ENCODE measurements at places on chromosomes 4 and X.

DNA sequence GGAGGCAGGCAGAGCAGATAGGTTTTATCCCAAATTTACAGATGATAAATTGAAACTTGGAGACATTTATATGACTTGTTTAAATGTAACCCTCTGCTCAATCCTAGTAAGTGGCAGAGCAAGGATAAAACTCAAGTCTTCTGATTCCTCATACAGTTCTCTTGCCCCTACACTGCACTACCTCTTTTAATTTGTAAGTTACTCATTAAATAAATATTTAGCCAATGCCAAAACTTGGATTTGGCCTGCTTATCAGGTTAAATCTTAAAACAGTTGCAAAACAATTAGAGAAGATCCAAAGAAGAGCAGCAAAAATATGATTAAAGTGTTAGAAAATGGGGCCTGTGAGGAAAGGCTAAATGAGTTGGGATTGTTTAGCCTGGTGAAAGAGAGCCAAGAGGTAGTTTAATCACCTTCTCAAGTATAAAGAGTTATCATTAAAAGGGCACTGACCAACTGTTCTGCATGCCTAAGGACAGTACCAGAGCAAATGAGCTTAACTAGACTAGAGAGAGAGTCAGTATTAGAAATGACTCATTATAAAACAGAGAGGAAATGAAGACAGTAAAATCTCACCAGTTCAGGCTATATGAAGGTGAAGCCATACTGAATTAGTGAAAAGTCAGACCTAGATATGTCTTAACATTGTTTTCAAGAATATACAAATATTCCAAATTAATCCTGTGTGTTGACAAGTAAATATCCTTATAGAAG is 146.3 kb downstream of the GRIA3 start:
- no peak overlapping the region for H3K27ac ChIP-seq
- DNase-seq = no peak
- no peaks in the 10 kb centered on the region for H3K36me3 ChIP-seq
- H3K4me1 ChIP-seq = no peaks in the 10 kb centered on the region
- no peak overlapping the region for H3K4me3 ChIP-seq

DNA sequence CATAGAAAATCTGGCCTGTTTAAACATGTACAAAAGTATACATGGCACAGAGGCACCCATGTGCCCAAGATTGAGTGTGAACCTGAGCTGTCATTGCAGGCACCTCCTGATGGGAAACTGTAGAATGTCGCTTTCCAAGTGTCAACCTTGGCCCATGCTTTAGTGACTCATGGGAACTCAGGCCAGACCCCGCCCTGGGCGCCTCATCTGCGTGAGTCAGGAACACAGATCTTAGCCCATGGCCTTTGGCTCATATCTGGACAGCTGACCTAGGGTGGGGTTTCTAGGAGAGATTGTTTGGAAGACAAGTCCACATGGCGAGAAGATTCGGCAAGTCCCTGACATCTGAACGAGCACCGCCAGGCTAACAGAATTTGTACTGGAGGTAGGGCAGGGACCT is 50.0 kb downstream of the CYTL1 start:
- H3K4me3 ChIP-seq = no peak overlapping the region
- peaks cover 11% of the 10 kb centered on the region for H3K27me3 ChIP-seq
- DNase-seq = no peak
- H3K27ac ChIP-seq = no peak overlapping the region

DNA sequence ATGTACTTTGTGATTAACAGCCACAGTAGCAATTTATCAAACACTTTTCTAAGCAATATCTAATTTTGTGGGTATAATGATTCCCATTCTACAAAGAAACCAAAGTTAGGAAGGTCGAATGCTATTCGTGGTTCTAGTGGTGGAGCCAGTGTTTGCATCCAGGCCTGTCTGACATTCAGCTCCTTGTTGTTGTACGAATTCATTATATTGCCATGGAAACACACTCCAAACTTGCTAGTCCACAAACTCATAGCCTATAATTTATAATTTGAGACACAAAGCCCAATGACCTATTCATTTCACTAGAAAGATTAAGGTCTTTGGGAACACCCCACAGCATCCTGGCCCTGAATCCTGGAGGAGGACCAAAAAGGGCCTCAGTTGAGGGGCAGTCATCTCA is 52.0 kb upstream of the FRAS1 start:
- peaks cover 7% of the 10 kb centered on the region for H3K27me3 ChIP-seq
- H3K36me3 ChIP-seq = no peaks in the 10 kb centered on the region
- H3K4me3 ChIP-seq = no peak overlapping the region
- no peaks in the 10 kb centered on the region for H3K4me1 ChIP-seq
- no peak overlapping the region for H3K27ac ChIP-seq
- DNase-seq = no peak

GRCh38 chr4:77073981-77074380 is 1.8 kb downstream of the CCNI start:
- H3K4me3 ChIP-seq = no peak overlapping the region
- no peak overlapping the region for H3K27ac ChIP-seq
- H3K36me3 ChIP-seq = peaks cover 3% of the 10 kb centered on the region
- peaks cover 27% of the 10 kb centered on the region for H3K4me1 ChIP-seq
- H3K27me3 ChIP-seq = no peaks in the 10 kb centered on the region
- no peak for DNase-seq

- no peaks in the 10 kb centered on the region for H3K4me1 ChIP-seq
- no peaks in the 10 kb centered on the region for H3K27me3 ChIP-seq
- H3K4me3 ChIP-seq = no peak overlapping the region
- peaks cover 1% of the 10 kb centered on the region for H3K36me3 ChIP-seq
- DNase-seq = no peak
- no peak overlapping the region for H3K27ac ChIP-seq
These were observed 46.5 kb upstream of the RAB9B start for GRCh38 chrX:103878466-103879122.

GRCh38 chr4:156493858-156494257 is 477.7 kb downstream of the PDGFC start:
- no peak for DNase-seq
- H3K36me3 ChIP-seq = no peaks in the 10 kb centered on the region
- H3K4me3 ChIP-seq = no peak overlapping the region
- no peaks in the 10 kb centered on the region for H3K27me3 ChIP-seq
- no peak overlapping the region for H3K27ac ChIP-seq

DNA sequence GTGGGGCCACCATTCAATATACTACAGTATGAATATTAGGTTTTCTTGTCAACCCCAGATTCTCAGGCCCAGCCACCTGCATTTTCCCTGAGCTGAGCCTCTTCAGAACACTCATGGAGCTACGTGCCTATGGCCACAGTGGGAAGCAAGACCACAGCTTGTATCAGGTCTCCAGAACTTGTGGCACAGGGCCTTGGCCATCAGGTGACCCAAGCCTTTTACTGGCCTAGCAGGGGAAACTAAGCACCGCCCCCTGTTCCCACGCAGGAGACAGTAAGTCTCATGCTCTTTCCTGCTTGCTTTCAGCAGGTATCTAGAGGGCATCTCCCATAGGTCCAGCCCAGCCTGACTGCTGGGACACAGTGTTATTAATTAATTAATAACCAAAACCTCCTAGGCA is 138.4 kb upstream of the MAMLD1 start:
- no peak overlapping the region for H3K27ac ChIP-seq
- no peak for DNase-seq
- H3K36me3 ChIP-seq = no peaks in the 10 kb centered on the region
- peaks cover 10% of the 10 kb centered on the region for H3K27me3 ChIP-seq
- H3K4me3 ChIP-seq = no peak overlapping the region
- no peaks in the 10 kb centered on the region for H3K4me1 ChIP-seq

DNA sequence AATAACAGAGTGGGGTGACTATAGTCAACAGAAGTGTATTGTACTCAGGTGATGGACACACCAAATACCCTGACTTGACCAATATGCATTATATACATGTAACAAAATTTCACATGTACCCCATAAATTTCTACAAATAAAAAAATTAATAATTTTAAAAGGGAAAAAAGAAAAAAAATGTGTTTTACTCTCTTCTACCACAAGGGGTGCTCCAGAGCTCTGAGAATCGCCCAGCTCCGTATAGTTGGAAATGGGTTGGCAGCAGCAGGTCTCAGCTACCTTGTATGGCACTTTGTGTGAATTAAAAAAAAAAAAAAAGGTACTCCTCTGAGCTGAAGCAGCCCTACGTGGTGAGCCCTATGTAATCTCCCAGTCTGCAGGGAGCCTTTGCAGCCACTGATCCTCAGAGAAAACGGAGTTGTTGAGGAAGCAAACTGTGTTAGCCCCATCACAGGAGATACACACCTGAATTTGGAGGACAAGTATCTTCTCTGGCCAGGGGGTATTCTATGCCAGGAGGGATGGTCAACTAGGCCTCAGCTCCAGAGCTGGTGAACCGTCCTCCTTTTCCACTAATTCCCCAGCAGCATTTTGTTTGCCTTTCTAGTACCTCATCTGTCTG is 17.2 kb upstream of the POLA1 start:
- DNase-seq = no peak
- H3K27ac ChIP-seq = no peak overlapping the region
- no peaks in the 10 kb centered on the region for H3K36me3 ChIP-seq
- H3K4me3 ChIP-seq = no peak overlapping the region
- H3K4me1 ChIP-seq = no peaks in the 10 kb centered on the region

DNA sequence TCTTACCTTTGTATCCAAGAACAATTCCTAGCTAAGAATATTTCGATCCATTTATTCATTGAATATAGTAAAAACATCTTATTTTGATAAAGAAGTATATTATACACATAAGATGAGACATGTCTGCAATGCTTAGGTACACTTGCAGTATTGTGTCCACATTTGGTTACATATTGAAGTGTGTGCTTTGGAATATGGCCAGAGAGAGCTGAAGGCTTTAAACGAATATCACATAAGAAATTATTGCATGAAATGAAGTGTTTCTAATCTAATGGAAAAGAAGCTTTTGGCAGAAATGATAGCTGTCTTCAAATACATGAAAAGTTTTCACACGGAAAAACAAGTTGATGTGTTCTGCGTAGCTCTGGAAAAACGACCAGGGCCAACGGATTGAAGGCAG is 516.1 kb upstream of the ZFP42 start:
- H3K27ac ChIP-seq = no peak overlapping the region
- H3K27me3 ChIP-seq = no peaks in the 10 kb centered on the region
- no peak overlapping the region for H3K4me3 ChIP-seq
- DNase-seq = no peak

GRCh38 chrX:109878236-109878635 is 124.7 kb upstream of the TMEM164 start:
- H3K27me3 ChIP-seq = no peaks in the 10 kb centered on the region
- H3K36me3 ChIP-seq = no peaks in the 10 kb centered on the region
- no peak for DNase-seq
- no peak overlapping the region for H3K27ac ChIP-seq
- no peak overlapping the region for H3K4me3 ChIP-seq

DNA sequence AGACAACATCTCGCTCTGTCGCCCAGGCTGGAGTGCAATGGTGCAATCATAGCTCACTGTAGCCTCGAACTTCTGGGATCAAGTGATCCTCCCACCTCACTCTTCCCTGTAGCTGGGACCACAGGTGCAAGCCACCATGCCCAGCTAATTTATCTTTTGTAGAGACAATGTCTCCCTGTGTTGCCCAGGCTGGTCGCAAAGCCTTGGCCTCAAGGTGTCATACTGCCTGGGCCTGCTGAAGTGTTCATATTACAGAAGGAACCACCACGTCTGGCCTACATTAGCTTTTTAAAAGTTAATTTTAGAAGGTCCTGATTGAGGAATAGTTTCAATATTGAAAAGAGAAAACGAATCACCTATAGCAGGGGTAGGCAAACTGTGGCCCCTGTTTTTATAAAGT is 22.5 kb downstream of the TRIML2 start:
- H3K4me1 ChIP-seq = no peaks in the 10 kb centered on the region
- no peak overlapping the region for H3K27ac ChIP-seq
- H3K27me3 ChIP-seq = no peaks in the 10 kb centered on the region
- no peak overlapping the region for H3K4me3 ChIP-seq

DNA sequence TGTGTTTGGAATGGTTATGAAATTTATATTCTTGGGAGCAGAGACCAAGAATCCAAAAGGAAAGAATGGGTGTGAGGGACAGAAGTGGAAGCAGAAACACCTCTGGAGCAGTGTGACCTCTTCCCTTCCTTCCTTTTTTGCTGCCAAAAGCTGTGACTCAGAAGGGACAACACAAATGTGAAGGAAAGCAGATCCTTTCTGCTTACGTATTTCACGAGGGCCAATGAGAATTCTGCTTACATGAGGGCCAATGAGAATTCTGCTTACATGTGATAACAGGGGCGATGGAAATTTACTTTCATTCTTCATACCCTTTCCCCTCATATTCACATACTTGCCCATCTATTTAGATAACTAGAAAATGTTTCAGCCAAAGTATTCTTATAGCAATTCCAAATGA is 404.6 kb downstream of the PRDM5 start:
- no peaks in the 10 kb centered on the region for H3K27me3 ChIP-seq
- no peaks in the 10 kb centered on the region for H3K36me3 ChIP-seq
- no peak for DNase-seq
- no peaks in the 10 kb centered on the region for H3K4me1 ChIP-seq
- no peak overlapping the region for H3K27ac ChIP-seq

DNA sequence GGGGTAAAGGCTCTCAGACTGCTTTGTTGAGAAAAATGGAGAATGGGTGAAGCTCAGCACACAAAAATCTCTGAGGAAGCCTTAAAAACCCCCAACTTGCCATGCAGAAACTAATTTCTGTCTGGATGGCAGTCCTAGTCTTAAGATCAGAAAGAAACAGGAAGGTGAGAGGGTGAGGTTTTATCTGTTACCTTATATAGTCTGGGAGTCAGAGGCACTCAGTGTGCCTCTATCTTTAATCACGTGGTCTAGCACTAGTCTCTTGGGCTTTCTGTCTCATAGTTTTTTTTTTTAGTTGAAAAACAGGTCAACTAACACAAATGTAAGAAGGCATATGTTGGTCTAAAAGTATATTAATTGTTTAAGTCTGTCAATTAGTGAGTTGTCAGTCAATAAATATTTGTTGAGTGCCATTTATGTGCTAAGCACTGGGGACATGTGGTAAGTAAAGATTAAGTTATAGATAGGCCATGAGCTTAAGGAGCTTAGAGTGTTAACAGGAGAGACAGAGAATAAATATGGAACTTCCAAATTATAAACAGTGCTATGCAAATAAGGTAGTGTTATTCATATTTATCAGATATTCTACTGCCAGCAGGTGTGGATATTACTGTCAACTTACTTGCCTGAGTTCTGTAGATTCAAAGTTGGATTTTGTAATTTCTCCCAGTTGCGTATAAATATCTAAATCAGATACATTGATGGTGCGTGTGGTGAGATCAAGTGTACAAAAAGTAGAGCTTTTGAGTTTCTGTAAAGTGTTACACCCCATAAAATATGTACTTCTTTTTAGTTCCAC is 7.0 kb downstream of the CYBB start:
- peak overlapping the region; percentile 72 for H3K4me3 ChIP-seq
- peak overlapping the region; percentile 93 for H3K27ac ChIP-seq
- H3K36me3 ChIP-seq = peaks cover 29% of the 10 kb centered on the region

DNA sequence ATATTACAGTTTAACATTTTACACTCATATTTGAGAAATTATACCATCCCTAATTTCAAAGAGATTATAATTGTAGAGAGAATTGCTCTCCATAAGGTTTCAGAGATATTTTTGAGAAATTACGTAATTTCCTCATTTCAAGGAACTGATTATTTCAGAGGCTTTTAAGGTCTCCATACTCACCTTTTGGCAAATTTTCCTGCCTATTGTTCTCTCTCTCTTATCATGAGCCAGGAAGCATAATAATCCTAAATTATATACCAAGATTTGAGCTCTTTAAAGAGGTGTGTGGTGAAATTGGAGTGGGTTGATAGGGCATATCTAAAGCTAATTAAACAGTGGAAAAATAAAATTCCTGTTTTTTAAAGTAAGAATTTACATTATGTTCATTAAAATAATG is 248.9 kb upstream of the FTHL17 start:
- H3K36me3 ChIP-seq = no peaks in the 10 kb centered on the region
- H3K27me3 ChIP-seq = peaks cover 1% of the 10 kb centered on the region
- H3K4me3 ChIP-seq = no peak overlapping the region
- no peak overlapping the region for H3K27ac ChIP-seq
- peaks cover 4% of the 10 kb centered on the region for H3K4me1 ChIP-seq

Measured in memory B cell (primary cell).